ENCODE measurements at places on chromosomes 6 and 20. TPM values are rescaled to one million over a fixed set of nuclear protein-coding genes. Genes with fewer than 3 reads are reported as not detected.
A peak's percentile ranks its signal among the peaks of the same experiment; 100 is the strongest.

GRCh38 chr20:51413857-51414256, 128.7 kb downstream of the NFATC2 start:
- H3K4me1 ChIP-seq, result peaks cover 10% of the 10 kb centered on the region
- H3K27me3 ChIP-seq, result no peaks in the 10 kb centered on the region
- H3K36me3 ChIP-seq, result no peaks in the 10 kb centered on the region

DNA sequence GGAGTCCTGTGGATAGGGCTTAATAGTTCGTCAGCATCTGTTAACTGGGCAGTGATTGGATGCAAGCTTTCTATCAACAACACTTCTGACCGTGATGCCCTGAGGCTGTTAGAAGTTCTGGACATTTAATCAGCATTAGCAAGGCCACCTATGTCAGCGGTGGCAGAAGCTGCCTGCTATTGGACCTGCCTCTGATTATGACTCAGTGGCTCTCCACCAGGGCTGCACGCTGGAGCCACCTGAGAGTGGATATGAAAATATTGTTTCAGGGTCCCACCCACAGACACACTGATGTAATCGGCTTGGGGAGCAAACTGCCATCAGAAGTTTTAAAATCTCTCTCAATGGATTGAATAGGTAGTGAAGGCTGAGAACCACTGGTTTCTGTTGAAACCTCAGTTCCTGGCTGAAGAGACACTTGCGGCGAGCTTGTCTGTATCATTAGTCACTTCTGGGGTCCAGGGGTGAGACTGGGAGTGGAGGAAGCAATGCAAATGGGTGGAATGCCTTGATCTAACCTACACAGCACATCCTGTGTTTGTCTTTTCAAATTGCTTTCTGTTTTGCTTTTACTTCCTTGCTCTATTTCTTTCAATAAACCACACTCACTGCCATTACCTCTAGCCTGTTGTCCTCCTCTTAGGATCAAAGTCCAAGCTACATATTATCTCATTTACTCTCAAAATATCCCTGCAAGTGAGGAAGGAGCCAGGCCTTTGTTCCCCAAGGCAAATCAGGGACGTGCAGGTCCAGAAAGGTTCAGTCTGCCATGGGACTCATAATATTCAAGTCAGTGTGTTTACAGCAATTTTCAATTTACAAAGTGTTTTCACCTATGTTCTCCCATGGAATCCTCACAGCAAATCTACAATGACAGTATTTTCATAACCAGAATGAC, 4.2 kb downstream of the CLIC5 start:
- no peaks in the 10 kb centered on the region for H3K4me1 ChIP-seq
- H3K27me3 ChIP-seq, result no peaks in the 10 kb centered on the region
- H3K4me3 ChIP-seq, result no peak overlapping the region
- H3K36me3 ChIP-seq, result no peaks in the 10 kb centered on the region

- no peak overlapping the region for H3K27ac ChIP-seq
- no peaks in the 10 kb centered on the region for H3K36me3 ChIP-seq
- H3K27me3 ChIP-seq, result no peaks in the 10 kb centered on the region
- no peaks in the 10 kb centered on the region for H3K4me1 ChIP-seq
- no peak overlapping the region for H3K4me3 ChIP-seq
Measured at GRCh38 chr6:11542863-11543262, 5.3 kb downstream of the TMEM170B start.

Gene COMMD7
- 22.7 TPM for total RNA-seq

DNA sequence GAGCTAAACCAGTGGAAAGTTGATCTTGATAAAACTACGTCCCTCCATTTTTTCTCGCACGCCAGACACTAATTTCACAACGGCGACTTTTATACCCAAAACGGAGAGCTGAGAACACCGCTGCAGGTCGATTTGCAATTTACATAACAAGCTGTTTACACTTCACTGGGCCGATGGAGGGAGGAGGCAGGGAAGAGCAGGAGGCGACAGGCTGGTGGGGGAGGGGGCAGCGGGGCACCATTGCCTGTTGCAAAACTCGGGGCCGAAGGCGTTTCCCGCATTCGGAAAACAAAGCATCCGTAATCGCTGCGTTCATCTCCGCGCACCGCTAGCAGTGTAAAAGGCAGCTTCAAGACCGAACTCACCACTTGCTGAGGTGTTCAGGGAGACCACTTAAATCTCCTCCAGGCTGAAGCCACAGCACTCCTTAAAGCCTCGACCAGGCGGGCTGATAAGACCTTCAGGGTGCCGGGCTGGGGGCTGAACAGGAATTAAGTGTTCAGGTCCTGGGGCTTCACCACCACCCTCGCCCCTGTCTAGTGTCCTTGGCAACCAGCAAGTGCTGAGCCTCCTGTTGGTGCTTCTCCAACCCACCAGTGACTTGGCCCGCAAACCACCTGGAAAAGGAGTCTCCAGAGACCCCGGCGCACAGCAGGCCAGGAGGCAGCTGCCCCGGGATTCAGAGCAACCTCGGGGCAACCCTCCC, 2.0 kb upstream of the FOXC1 start:
- no peaks in the 10 kb centered on the region for H3K36me3 ChIP-seq
- DNase-seq, result peak; percentile 19
- no peaks in the 10 kb centered on the region for H3K4me1 ChIP-seq
- H3K27ac ChIP-seq, result no peak overlapping the region
- H3K27me3 ChIP-seq, result peaks cover 35% of the 10 kb centered on the region
- H3K4me3 ChIP-seq, result no peak overlapping the region

DNA sequence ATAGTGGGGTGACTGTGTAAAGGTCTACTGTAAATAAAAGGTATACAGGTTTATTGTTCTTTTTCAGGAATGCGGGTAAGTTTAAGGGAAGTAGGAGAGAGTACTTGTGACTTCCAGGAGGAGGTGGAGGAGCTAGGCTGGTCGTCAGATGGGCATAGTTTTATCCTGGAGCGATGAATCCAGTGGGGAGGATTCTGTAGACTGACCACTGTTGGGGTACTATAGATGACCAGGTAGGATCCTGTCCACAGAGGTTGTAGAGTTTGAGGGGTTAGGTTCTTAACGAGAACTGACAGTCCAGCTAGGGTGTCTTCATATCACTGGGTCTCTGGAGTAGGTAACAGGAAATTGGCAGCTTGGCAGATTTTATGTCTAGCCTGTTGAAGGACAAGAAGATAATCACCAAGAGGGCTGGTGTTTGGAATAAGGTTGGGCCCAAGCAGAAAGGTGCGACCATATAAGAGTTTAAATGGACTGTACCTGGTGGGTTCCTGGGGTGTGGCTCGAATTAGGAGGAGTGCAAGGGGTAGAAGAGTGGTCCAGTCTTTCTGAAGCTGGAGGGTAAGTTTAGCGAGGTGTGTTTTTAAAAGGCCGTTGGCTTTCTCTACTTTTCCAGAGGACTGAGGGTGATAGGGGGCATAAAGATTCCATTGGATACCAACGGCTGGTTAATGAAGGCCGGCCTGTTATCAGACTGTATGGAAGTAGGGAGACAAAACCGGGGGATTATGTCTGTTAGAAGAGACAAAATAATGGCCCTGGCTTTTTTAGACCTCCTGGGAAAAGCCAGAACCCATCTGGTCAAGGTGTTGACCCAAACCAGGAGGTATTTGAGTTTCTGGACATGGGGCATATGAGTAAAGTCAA, 751.3 kb upstream of the ADGRB3 start:
- H3K27ac ChIP-seq, result no peak overlapping the region
- no peak overlapping the region for H3K4me3 ChIP-seq
- no peak for DNase-seq
- H3K27me3 ChIP-seq, result no peaks in the 10 kb centered on the region
- H3K4me1 ChIP-seq, result no peaks in the 10 kb centered on the region

DNA sequence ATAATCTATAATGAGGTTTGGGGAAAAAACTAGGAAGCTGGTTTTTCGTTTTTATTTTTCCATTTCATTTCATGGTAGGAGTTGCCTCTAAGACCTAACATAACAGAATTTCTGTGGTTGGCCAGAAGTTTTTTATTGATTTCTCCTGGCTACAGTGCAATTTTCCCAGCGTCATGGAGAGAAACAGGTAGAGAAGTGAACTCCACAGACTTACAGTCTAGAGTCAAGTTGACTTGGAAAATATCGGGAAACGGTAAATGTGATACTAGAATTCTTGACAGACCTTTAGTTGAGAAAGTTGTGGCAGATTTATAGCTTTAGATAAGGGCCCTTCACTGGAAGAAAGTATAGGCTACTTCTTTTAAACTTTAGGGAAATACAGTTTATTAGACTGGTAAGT, 238.3 kb downstream of the DOK5 start:
- no peak overlapping the region for H3K27ac ChIP-seq
- H3K36me3 ChIP-seq, result no peaks in the 10 kb centered on the region
- no peak for DNase-seq
- no peaks in the 10 kb centered on the region for H3K4me1 ChIP-seq
- H3K27me3 ChIP-seq, result no peaks in the 10 kb centered on the region

DNA sequence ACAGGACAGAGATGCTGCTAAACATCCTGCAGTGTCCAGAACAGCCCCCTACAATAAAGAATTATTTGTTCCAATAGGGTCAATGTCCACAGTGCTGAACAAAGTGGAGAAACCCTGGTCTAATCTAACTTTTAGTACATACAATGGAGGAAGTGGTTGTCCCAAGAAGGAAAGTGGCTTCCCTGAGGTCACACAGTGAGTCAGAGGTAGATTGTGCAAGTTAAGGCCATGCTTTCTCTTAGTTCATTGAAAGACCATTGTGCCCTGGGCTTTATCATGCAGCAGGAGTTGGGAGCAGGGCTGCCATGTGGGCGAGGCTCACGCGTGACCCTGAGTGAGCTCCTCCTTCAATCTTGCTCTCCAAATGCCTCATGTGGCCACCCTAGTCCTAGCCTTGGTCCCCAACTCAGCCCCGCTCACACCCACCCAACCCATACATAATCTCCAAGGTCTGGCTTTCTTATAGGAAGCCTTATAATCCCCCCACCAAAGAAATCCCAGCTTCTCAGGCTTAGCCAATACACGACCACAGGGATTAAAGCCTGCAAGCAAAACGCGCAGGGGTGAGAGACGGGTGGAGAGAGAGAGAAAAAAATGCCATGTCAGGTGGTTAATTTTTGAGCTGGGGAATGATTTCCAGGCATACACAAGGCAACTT, 19.9 kb downstream of the SLC13A3 start:
- H3K4me3 ChIP-seq, result no peak overlapping the region
- H3K27ac ChIP-seq, result no peak overlapping the region
- no peaks in the 10 kb centered on the region for H3K27me3 ChIP-seq
- peak; percentile 23 for DNase-seq
- H3K36me3 ChIP-seq, result no peaks in the 10 kb centered on the region

DNA sequence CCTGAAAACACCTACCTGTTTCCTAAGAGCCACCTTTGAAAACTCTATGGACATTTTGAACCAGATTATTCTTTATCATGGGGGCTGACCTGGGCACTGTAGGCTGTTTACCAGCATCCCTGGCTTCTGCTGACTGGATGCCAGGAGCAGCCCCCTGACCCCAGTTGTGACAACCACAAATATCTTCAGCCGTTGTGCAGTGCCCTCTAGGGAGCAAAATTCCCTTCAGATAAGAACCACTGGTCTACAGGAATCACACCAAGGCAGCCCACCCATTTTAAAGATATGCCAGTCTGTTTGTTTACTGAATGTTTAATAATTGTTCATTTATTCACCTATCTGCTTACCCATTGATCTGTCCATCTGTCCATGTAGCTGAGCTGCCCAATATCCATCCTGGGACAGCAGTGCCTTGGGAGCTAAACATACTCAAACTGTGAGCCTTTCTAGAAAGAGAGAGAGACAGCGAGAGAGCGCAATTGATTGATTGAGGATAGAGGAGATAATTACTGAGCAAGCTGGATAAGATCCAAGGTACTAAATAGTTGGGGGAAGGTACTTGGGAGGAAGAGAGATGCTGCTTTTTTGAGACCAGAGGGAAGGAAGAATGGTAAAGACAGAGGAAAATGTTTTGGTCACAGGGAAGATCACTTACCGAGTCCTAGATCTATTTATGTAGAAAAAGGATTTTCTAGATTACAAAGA, 276.8 kb downstream of the NRN1 start:
- H3K27me3 ChIP-seq, result no peaks in the 10 kb centered on the region
- no peaks in the 10 kb centered on the region for H3K36me3 ChIP-seq
- no peak overlapping the region for H3K4me3 ChIP-seq
- no peaks in the 10 kb centered on the region for H3K4me1 ChIP-seq
- no peak overlapping the region for H3K27ac ChIP-seq
- DNase-seq, result no peak

GRCh38 chr6:40350747-40351217, 236.4 kb downstream of the LRFN2 start:
- no peaks in the 10 kb centered on the region for H3K27me3 ChIP-seq
- no peak overlapping the region for H3K27ac ChIP-seq
- no peaks in the 10 kb centered on the region for H3K36me3 ChIP-seq
- no peak overlapping the region for H3K4me3 ChIP-seq

DNA sequence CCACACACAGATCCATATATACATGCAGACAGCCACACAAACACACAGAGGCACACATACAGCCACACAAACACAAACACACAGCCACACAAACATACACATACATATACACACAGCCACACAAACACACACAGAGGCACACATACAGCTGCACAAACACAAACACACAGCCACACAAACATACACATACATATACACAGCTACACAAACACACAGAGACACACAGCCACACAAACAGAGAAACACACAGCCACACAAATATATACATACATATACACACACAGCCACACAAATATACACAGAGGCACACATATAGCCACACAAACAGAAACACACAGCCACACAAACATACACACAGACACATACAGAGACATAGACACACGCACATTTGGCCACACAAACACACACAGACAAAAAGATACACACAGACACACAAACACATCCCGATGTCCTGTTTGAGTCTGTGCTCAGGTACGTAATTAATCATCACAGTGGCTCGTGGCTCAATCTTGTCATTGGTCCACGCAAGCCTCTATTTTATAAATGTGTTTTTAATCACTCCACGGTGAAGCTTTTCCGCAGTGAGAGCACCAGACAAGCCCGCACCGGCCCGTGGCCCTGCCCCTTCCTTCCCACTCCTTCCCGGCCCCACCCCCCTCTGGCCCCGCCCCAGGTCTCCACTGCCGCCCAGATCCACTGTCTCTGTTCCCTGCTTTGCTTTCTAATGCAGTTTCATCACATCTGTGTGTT, 135.3 kb downstream of the CDH4 start:
- no peaks in the 10 kb centered on the region for H3K27me3 ChIP-seq
- no peaks in the 10 kb centered on the region for H3K36me3 ChIP-seq
- DNase-seq, result peak; percentile 28

DNA sequence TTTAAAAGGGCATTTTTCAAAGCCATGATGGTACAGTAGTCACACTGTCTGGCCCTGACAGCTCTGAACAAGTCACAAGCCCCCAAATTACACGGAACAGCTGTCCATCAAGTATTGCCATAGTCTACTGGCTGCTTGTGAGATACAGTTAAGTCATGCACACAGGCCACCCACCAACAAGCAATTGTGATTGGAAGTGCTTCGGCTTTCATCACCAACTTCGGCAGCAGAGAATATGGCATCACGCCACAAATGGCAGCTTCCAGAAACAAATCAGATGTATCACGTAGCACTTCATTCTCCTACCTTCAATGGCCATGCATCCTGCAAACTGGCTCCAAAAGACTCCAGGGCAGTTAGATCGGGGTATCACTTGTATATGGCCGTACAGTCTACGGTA, 160.5 kb downstream of the PTPRT start:
- no peak overlapping the region for H3K4me3 ChIP-seq
- no peaks in the 10 kb centered on the region for H3K36me3 ChIP-seq
- H3K27me3 ChIP-seq, result no peaks in the 10 kb centered on the region

- no peaks in the 10 kb centered on the region for H3K36me3 ChIP-seq
- no peak for DNase-seq
- H3K27ac ChIP-seq, result no peak overlapping the region
- no peaks in the 10 kb centered on the region for H3K27me3 ChIP-seq
- no peaks in the 10 kb centered on the region for H3K4me1 ChIP-seq
- H3K4me3 ChIP-seq, result no peak overlapping the region
Measured at GRCh38 chr6:37047689-37048402, 42.4 kb downstream of the FGD2 start.

- no peak overlapping the region for H3K4me3 ChIP-seq
- DNase-seq, result peak; percentile 58
- H3K4me1 ChIP-seq, result no peaks in the 10 kb centered on the region
Measured at GRCh38 chr6:3911614-3912336, 62.6 kb downstream of the FAM50B start.

Gene MOG
- not detected for total RNA-seq

Gene SLC35D3
- not detected for total RNA-seq

Data from breast epithelium (tissue), 4 donors.